ENCODE measurements at places on chromosomes 6 and 20. TPM values are rescaled to one million over a fixed set of nuclear protein-coding genes. Genes with fewer than 3 reads are reported as not detected.
A peak's percentile ranks its signal among the peaks of the same experiment; 100 is the strongest.

DNA sequence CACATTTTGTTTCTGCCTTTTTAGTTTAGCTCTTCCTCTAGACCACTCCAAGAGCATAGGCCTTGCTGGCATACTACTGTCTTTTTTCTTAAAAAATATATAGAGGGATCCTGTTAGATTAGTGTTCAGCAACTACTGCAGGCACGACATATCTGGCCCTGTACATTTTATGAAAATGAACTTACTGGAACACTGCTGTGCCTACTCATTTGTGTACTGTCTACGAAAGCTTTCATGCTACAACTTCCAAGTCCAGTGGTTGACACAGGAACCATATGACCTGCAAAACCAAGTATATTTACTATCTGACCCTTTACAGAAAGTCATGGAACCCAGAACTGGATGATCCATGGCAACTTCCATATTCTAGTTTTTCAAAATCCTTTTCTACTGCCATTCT, 66.6 kb upstream of the SPTLC3 start:
- no peak for DNase-seq

DNA sequence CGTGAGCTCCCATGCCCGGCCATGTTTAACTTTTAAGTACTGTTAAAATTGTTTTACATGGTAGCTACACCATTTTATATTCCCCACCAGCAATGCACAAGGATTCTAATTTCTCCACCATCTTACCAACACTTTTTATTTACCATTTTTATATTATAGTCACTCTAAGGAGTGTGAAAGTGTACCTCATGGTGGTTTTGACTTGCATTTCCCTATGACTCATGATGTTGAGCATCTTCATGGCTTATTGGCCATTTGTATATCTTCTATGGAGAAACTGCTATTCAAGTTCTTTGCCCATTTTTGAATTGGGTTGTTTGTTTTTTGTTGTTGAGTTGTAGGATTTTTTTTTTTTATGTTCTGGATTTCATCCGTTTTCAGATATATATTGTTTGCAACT, 15.6 kb upstream of the BPHL start:
- DNase-seq: no peak

DNA sequence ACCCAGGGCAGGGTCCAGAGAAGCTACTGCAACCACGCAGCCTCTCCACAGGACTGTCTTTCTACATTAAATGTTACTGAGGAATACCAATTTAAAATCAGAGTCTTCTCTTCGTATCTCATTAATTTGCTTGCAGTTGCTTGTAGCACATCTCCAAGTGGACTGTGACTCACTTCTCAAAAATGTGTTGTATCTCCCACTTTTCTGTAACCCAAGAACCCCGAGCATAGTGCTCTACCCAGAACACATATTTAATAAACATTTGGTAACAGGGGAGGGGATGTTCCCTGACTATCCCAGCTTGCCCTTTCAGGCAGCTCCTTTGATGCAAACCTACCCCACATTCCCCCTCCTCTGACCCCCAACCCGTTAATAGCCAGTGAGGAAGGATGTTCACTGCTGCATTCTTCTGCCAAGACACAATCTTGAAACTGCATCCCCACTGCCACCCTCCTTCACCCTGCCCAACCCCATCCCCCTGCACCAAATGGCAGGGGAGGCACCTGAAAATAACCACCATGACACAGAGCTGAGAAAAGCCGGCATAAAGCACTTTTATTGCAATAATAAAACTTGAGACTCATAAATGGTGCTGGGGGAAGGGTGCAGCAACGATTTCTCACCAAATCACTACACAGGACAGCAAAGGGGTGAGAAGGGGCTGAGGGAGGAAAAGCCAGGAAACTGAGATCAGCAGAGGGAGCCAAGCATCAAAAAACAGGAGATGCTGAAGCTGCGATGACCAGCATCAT, 24.2 kb downstream of the FKBP1A start:
- no peak for DNase-seq

- no peak for DNase-seq
Measured at GRCh38 chr6:154218301-154218700, 138.3 kb downstream of the IPCEF1 start.

GRCh38 chr6:158160932-158161539, 7.0 kb downstream of the SERAC1 start:
- DNase-seq: peak; percentile 16

GRCh38 chr6:10877012-10877411, 4.8 kb downstream of the GCM2 start:
- no peak for DNase-seq

DNA sequence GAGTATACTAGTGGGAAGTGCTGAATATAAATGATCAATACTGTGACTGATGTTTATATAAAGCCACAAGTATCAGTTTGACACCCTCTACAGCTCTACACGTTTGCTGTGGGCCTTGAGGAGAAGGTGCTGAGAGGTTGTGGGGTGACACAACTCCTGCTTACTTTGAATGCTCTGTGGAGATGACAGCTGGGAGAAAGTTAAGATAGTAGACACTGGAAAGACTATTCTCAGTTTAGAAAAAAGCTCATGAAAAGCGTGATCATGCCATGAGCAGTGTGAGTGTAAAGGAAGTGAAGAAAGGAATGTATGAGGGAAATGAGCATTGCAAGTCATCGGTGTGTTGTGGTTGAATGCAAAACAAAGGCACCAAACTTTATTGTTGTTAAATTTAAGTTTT, 215.8 kb downstream of the UTRN start:
- DNase-seq: no peak

DNA sequence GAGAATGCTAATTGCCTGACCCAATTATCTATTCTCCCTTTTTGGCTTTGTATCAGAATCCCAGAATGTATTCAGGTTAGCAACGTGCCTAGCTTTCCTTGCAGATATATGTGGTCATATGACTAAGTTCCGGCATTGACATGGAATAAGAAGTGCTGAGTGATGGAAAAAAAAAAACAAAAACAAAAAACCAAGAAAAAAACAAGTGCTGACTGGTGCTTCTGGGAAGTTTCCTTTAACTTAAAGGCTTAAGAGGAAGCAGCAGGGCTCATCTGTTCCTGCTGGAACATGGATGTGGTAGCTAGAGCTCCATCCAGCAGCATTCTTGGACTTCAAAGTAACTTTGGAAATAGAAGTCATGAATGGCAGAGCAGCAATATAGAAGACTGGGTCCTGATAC, 10.4 kb upstream of the RPF2 start:
- DNase-seq: no peak

- peak; percentile 37 for DNase-seq
Measured at GRCh38 chr6:13194852-13195251, 133.5 kb downstream of the TBC1D7 start.

GRCh38 chr20:35117196-35117595, 24.6 kb upstream of the TRPC4AP start:
- DNase-seq: no peak

DNA sequence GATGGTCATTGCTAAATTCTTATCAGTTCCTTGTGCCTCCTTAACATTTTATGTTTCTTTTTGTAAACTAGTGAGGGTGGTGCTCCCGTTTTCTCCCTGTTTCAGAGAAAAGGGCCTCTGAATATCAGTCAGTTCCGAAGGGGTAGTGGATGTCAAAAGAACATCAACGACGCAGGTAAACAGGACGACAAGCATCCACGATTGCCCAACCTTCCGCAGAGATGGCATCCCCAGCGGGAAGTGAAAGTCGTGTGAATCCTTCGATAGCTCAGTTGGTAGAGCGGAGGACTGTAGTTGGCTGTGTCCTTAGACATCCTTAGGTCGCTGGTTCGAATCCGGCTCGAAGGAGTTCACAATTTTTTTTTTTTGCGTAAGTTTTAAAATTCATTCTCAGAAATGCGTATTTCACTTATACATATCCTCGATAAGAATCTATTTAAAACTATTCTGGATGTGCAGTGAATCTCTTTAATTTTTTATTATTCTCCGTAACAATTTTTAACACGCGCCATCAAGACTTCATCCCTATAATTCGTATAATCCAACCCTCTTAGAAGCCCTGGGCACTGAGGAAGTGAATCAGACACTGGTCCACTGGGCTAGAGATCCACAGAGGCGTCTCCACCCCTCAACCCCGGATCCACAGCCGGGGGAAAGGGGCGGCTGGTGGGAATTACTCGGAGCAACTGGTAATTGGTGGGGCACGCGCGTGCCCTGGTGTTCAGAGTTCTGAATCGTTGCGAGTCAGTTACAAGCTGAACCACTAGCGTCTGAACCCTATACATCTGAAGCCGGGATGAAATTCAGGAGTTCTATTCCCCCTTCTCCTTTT, 27.9 kb upstream of the ABT1 start:
- DNase-seq: peak; percentile 87

- no peak for DNase-seq
Measured at GRCh38 chr6:81909981-81910900, 157.8 kb upstream of the TENT5A start.

GRCh38 chr20:19996917-19997316, 20.2 kb upstream of the NAA20 start:
- DNase-seq: no peak

GRCh38 chr6:42627674-42628073, 63.8 kb downstream of the UBR2 start:
- DNase-seq: no peak

GRCh38 chr6:24991810-24992467, 56.2 kb upstream of the RIPOR2 start:
- DNase-seq: no peak

GRCh38 chr20:58880994-58881752, 28.7 kb downstream of the GNAS start:
- DNase-seq: no peak

DNA sequence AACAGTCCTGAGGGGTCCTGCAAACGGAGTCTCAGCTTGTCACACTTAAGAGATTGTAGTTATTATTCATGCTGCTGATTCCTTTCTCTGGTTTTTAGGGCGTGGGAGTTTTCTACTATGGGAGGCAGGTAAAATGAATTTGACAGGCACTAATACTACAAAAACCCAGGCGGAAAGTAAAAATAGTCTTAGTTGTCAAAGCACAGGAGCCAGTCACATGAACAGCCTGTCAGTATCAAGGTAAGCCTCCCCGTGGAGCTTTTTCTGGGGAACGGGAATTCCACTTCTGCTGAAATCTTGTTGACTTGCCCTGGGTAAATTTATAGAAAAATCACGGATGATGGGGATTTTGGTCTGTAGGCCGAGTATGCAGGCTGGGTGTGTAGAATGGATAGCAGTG, 79.8 kb downstream of the SLC24A3 start:
- no peak for DNase-seq

GRCh38 chr20:408843-409696, 971 bp downstream of the RBCK1 start:
- DNase-seq: no peak

GRCh38 chr6:117469356-117469755, 13.1 kb upstream of the DCBLD1 start:
- no peak for DNase-seq

GRCh38 chr20:9515214-9515585, 810 bp downstream of the LAMP5 start:
- no peak for DNase-seq

DNA sequence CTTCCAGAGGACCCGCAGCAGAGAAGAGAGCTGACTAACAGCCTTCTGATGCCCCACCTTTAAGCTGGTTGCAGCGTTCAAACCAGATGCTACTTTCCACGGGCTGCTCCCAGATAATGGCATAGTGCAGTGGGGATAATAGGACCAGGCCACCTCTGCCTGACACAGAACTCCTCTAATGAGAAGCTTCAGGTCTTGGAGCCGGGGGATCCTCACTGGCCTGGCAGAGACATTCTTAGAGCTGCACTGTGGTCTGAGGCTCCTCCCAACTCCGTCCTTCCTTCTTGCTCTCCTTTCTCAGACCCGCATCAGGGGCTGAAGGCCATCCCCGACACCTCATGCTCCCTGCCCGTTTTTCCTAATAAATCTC, 206.6 kb upstream of the MARCKS start:
- no peak for DNase-seq

- no peak for DNase-seq
Measured at GRCh38 chr6:11218102-11218442, 14.4 kb downstream of the NEDD9 start.

GRCh38 chr6:139473231-139473701, 98.8 kb upstream of the CITED2 start:
- DNase-seq: no peak

DNA sequence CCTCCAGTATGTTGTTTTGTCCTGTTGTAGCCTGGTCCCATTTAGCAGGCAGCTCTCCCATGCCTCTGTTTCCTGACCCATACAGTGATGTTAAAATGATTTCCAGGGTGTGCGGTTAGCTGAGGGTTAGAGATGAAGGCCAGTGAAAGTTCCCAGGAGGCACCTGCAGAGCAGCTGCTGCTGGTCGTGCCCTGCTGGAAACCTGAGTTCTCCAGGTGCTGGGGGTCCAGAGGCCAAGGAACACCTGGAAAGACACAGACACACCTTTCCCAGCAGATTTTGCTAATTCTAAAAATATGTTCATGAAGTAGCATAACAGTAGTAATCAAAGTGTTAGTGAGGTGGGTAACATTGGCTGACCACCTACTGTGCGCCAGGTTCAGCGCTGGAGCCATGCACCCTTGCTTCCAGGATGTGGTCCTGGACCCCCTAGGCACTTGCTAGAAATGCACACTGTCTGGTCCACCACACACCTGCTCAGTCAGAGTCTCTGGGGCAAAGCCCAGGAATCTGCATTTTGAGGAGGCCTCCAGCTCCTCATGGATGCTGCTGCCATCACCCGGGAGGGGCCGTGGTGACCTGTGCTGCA, 118.7 kb downstream of the SYNDIG1 start:
- no peak for DNase-seq

- no peak for DNase-seq
Measured at GRCh38 chr6:167341665-167342655, 17.1 kb downstream of the TTLL2 start.

DNA sequence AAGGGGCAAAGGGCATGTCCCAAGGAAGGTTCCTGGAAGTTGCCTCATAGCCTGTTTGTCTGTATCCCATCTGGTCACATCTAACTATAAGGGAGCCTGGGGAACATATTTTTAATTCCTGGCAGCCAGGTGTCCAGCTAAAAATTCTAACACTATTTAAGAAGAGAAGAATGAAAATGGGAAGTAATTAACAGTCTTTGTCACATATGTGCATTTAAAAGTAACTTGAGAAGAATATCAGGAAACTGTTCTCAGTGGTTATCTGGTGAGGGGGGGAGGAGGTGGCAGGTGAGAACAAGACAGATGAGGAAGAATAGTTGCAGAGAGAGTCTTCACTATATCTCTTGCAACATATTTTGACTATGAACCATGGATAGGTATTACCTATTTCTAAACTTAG, 75.5 kb upstream of the ELOVL5 start:
- no peak for DNase-seq

GRCh38 chr6:74654296-74654695, 551.6 kb downstream of the COL12A1 start:
- no peak for DNase-seq

Gene ATAT1
- 10.8 TPM for polyA plus RNA-seq

Gene NKAPL
- polyA plus RNA-seq: 0.52 TPM

Gene SULF2
- 1.5 TPM for polyA plus RNA-seq

Gene PRL
- not detected for polyA plus RNA-seq

Gene SUPT3H
- 6.0 TPM for polyA plus RNA-seq

Gene TRIM15
- polyA plus RNA-seq: not detected

Gene TP53TG5
- not detected for polyA plus RNA-seq

Gene TPBG
- polyA plus RNA-seq: 93.2 TPM

Gene GLP1R
- polyA plus RNA-seq: not detected

Gene SYNE1
- 35.7 TPM for polyA plus RNA-seq

Gene HSF2
- polyA plus RNA-seq: 34.4 TPM

Gene RAMACL
- 0.87 TPM for polyA plus RNA-seq

Gene MYCT1
- 0.25 TPM for polyA plus RNA-seq

Gene EMILIN3
- 0.17 TPM for polyA plus RNA-seq

Gene PKIB
- polyA plus RNA-seq: 8.1 TPM

Gene AVP
- polyA plus RNA-seq: not detected

Gene ATG5
- polyA plus RNA-seq: 35.7 TPM

Data from AG04450 (cell line).